ENCODE measurements at places on chromosomes 1 and 21.

DNA sequence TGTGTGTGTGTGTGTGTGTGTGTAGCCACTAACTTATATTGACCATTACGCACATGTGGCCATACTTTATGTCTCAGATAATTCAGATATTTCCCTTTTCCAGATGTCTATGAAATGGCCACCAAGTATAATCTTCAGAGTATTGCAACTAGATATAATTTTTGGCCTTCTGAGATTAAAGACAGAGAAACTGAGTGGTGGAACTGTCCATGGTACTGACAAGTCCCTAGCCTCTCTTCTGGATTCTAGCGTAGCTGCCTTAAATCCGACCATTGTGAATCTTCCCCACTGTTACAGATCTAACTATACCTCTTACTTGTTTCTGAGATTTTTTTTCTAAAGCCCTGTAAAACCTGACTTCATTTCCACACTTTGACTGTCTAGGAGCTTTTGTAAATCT lies 100.0 kb upstream of the SERTAD4 start:
- DNase-seq: no peak

GRCh38 chr1:58430421-58431275 lies 115.9 kb downstream of the OMA1 start:
- DNase-seq: no peak

DNA sequence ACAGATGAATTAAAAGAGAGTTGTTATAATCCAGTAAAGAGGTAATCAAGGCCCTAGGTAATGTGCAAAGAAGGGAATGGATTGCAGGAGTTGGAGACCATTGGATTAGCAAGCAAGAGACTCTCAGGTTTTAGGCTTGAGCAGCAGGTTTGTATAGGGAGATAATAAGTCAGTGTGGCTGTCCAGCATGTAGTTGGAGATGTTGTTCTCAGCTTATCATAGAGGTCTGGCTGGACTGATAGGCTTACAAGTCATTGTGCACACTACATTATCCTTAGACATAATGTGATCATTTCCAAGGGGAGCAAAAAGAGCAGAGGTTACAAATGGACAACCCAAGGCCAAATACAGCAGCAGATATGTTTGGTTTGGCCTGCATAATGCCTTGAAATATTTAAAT lies 45.9 kb upstream of the SAMD13 start:
- DNase-seq: no peak

GRCh38 chr1:10225573-10225972 lies 15.2 kb downstream of the KIF1B start:
- no peak for DNase-seq

DNA sequence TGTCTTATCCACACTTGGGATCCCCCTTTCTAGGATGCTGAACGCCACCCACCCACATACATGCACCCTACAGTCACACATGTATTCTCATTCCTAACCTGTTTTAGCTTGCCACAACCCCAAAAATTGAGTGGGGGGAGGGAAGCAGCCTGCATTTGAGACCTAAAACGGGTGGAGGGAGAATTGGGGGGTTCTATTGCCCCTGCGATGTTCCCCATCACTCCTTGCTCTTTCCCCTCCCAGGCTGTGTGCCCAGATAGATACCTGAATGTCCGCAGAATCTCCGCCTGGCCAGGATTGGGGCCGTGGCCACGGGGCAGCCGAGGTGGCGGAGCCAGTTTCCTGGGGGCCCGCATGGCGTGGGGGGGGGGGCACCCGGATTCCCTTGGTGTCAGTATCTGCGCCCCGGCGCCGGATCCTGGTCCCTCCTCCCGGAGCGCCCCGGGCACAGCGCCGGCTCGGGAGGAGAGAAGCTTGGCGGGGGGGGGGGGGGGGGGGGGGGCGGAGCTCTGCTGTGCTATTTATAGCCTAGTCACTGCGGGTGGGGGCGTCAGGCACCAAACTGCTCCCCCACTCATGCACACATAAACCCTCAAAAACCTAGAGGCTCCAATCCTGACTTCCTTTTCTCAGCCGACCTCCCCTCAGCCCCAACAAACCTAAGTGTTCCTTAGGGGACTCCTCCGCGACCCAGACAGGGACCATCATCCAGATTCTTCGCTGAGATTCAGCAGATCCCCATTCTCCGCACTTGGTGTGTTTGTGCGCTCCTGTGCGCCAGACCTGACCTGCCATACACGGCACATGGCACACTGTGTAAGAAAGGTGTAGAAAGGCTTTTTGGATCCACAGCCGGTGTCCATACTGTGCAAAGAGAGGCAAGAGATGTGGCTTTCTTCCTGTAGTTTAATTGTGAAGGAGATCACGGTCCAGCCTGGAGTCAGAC lies 1.9 kb downstream of the ANKRD34A start:
- DNase-seq: peak; percentile 36

DNA sequence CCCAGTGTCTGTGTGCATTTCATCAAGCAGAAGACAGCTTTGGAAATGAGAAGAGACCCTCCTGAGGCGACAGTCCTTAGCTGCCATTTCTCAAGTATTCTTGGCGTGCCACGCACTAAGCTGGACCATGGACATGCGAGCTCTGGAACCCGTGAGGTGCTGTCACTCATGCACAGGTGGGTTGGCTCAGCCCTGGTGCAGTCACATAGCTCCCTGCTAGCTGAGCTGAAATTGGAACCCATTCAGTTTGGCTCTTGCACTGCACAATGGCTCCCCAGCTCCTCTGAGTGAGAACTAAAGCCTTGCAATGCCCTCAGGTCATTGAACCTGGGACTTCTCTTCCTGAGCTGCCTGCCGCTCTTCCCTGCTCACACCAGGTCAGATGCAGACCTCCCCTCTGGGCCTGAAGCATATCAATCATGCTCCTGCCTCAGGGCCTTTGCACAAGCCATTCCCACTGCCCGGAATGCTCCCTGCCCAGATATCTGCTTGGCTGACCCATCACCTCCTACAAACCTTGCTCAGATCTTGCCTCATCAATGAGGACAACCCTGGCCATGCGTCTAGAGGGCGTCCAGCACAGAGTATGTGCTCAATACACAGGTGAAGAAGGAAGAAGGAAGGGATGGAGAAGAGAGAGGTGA lies 6.3 kb upstream of the SRARP start:
- DNase-seq: no peak

- no peak for DNase-seq
Measured at GRCh38 chr1:33093004-33093403, 12.1 kb downstream of the AZIN2 start.

DNA sequence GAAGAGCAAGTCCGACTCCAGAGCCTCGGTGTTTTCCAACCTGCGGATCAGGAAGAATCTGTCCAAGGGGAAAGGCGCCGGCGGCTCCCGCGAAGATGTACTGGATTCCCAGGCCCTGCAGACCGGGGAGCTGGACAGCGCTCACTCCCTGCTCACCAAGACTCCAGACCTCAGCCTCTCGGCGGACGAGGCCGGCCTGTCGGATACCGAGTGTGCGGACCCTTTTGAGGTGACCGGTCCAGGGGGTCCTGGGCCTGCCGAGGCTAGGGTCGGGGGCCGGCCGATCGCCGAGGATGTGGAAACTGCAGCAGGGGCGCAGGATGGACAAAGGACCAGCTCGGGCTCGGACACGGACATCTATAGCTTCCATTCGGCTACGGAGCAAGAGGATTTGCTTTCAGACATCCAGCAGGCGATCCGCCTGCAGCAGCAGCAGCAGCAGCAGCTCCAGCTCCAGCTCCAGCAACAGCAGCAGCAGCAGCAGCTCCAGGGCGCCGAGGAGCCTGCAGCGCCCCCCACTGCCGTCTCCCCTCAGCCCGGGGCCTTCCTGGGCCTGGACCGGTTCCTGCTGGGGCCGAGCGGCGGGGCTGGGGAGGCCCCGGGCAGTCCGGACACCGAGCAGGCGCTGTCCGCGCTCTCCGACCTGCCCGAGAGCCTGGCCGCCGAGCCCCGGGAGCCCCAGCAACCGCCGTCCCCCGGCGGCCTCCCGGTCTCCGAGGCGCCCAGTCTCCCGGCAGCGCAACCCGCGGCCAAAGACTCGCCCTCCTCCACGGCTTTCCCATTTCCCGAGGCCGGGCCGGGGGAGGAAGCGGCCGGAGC lies 827 bp downstream of the FMN2 start:
- no peak for DNase-seq

- DNase-seq: no peak
Measured at GRCh38 chr1:195185736-195186135, 1422.5 kb downstream of the KCNT2 start.

- no peak for DNase-seq
Measured at GRCh38 chr21:40047211-40047610, 180.0 kb downstream of the PCP4 start.

All from activated gamma-delta T cell (primary cell).